ENCODE measurements at places on chromosomes 2 and 18. TPM values are rescaled to one million over a fixed set of nuclear protein-coding genes. Genes with fewer than 3 reads are reported as not detected.
A peak's percentile ranks its signal among the peaks of the same experiment; 100 is the strongest.

Gene HAAO
- total RNA-seq: 6.4 TPM

DNA sequence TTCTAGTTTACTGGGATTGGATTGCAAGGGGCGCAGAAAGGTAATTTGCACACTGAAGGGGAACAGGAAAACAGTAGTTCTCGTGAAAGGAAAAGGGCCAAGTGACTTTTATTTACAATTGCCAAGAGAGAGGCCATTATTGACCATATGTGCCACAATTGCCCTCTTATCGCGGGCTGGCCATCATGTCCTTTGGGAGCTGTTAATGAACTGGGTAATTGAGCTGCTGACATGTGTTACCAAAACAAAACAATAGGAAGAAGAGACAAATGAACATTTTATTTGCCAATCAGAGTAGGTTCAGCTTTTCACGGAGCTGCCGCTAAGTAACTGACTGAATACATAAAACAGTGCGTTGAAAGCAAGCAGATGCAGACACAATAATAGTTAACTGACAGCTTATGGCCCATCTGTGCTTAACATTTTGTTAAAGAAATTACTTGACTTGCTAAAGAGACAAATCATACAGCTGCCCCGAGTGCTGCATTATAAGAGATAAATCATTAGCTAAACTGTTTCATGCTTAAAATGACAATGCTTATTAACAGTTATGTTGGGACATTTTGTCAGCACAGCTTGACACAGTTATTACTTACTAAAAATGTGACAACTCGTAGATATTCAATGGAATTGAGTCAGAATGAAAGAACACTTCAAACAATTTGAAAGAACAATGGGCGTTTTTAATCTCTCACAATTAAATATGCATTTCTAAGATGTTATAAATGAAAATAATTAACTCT, 57.5 kb downstream of the PAX3 start:
- DNase-seq: no peak
- H3K4me1 ChIP-seq: no peaks in the 10 kb centered on the region
- H3K4me3 ChIP-seq: no peak overlapping the region
- no peaks in the 10 kb centered on the region for H3K36me3 ChIP-seq
- no peak overlapping the region for H3K27ac ChIP-seq

DNA sequence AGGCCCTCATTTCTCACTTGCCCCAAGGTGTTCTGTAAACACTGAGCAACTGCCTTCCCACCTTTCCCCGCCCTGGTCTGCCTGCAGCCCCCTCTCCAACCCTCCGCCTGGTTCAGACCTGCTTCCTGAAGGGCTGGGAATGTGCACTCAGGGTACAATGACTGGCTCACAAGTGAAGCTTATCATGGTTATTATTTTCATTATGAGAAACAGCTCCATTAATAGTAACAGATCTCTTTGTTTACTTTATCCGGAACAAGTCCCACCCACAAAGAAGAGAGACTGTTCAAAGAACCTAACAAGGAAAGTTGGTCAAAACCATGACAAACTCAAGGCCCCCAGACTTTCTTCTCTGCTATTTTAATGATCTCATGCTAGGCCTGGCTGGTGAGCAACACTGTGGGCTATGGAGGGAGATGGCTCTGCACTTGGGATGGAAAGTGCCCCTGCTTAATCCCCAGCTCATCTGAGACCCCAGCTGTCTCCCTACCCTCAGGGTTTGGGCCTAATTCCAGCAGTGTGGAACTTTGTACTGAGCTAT, 36.7 kb downstream of the ARHGAP25 start:
- no peaks in the 10 kb centered on the region for H3K27me3 ChIP-seq
- H3K36me3 ChIP-seq: no peaks in the 10 kb centered on the region
- peak overlapping the region; percentile 75 for H3K27ac ChIP-seq
- no peak for DNase-seq

DNA sequence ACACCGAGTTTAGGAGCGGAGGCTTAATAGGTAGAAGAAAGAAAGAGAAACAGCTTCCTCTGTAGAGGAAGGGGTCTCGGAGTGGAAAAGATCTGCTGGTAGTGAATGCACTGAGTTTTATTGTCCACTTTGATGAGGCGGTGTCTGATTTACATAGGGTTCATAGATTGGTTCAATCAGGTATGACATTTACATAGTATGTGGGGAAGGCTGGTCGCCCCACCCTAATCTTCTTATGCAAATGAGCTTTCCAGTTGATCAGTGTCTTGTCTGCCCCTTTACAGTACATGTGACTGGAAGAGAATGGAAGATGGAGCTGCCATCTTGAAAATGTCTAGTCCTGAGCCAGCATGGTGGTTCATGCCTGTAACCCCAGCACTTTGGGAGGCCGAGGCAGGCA, 19.9 kb upstream of the CNOT11 start:
- DNase-seq: no peak
- H3K27ac ChIP-seq: no peak overlapping the region
- no peaks in the 10 kb centered on the region for H3K4me1 ChIP-seq
- H3K36me3 ChIP-seq: no peaks in the 10 kb centered on the region
- no peaks in the 10 kb centered on the region for H3K27me3 ChIP-seq
- H3K4me3 ChIP-seq: no peak overlapping the region

Gene CAPN14
- total RNA-seq: 0.26 TPM

Gene ST8SIA3
- total RNA-seq: not detected

GRCh38 chr2:119249311-119249710, 25.7 kb downstream of the STEAP3 start:
- H3K27ac ChIP-seq: no peak overlapping the region
- no peaks in the 10 kb centered on the region for H3K27me3 ChIP-seq
- no peak for DNase-seq
- H3K36me3 ChIP-seq: no peaks in the 10 kb centered on the region
- H3K4me1 ChIP-seq: no peaks in the 10 kb centered on the region

Gene TMEM169
- total RNA-seq: 1.4 TPM

GRCh38 chr18:62279561-62279960, 45.5 kb upstream of the TNFRSF11A start:
- no peaks in the 10 kb centered on the region for H3K4me1 ChIP-seq
- no peak for DNase-seq
- H3K27ac ChIP-seq: no peak overlapping the region
- no peaks in the 10 kb centered on the region for H3K27me3 ChIP-seq
- H3K4me3 ChIP-seq: no peak overlapping the region

DNA sequence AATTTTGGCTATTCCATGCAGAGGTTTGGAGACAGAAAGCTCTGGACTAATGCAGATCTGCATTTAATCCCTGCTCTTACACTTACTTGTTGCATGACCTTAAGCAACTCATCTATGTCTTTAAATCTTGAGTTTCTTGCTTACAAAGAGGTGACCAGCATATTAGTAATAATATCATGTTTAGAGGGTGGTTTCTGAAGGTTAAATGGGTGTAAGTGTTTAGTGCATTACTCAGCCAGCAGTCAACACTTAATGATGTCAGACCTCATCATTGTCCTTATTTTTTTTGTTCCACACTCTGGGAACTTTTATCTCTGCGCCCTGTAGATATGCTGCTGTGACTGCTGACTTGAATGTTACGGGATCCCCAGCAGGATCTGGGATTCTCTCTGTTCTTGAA, 1.7 kb downstream of the IL1RL1 start:
- no peaks in the 10 kb centered on the region for H3K36me3 ChIP-seq
- no peaks in the 10 kb centered on the region for H3K4me1 ChIP-seq
- DNase-seq: no peak
- no peak overlapping the region for H3K27ac ChIP-seq
- no peaks in the 10 kb centered on the region for H3K27me3 ChIP-seq

- DNase-seq: no peak
- H3K36me3 ChIP-seq: no peaks in the 10 kb centered on the region
- no peaks in the 10 kb centered on the region for H3K27me3 ChIP-seq
- no peak overlapping the region for H3K27ac ChIP-seq
- H3K4me3 ChIP-seq: no peak overlapping the region
These were observed 57.5 kb upstream of the TGIF1 start for GRCh38 chr18:3392467-3392855.

GRCh38 chr2:280650-281110, 7.2 kb downstream of the ALKAL2 start:
- no peak overlapping the region for H3K4me3 ChIP-seq
- H3K4me1 ChIP-seq: peaks cover 9% of the 10 kb centered on the region

All from upper lobe of right lung (tissue), 1 donor.